ENCODE measurements at places on chromosomes 13 and 19.
A peak's percentile ranks its signal among the peaks of the same experiment; 100 is the strongest.

- no peak for DNase-seq
Measured at GRCh38 chr13:55493297-55493696, 1647.4 kb upstream of the PRR20A start.

DNA sequence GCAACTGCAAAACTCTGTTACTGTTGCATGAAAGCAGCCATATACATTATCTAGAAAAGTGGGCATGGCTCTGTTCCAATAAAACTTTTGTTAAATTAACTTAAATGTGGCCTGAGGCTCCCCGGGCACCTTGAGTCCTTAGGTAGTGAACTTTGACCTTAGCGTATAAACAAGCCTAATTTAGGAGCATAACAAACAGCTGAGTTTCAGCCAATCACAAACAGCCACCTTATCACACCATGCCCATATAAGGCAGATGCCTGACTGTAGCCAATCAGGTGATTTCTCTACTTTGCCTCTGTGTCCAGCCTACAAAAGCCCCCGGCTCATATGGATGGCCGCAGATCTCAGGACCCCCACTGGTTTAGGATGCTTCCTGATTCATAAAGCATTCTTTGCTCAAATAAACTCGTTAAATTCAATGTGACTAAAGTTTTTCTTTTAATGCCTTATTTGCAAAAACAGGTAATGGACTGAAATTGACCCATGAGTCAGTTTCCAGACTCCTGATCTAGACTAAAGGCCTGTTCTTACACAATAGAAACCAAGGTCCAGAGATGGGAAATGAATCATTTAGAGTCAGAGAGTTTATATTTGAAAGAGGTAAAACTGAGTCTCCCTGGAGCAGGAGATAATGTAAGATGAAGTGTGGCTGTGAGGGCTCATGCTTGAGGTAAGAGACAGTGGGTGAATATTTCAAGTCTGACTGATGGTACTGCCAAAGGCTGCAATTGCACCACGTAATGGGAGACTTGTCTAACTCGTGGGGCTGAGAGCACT lies 130.2 kb downstream of the FGF9 start:
- no peak for DNase-seq

DNA sequence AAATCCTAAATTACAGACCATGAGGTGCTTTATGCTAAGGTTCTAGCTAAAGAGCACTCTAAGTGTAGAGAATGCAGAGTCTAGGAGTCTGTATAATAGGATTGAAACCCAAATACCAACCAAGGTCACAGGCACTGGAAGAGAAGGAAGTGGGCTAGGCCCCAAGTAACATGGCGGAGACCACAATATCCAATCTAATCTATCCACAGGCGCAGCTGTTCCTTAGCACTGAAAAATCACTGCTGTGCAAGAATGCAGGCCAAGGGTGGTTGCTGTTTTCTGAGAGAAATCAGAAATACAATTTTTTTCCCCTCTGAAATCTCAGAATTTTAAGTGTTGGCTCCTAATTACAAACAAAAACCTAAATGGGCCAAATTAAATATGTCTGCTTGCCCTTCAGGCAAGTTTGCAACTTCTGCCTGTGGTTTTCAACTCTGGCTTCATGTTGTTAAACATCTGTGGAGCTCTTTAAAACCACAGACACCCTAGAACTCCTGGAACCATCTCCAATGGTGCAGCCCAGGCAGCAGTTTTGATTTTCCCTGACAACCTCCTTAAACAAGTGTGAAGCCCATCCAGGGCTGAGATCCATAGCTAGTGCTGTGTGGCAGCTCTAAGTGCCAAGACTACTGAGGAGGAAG lies 6.1 kb downstream of the RANBP3 start:
- DNase-seq = no peak

- no peak for DNase-seq
Measured at GRCh38 chr19:57779220-57779845, 9.9 kb downstream of the ZNF586 start.

- no peak for DNase-seq
Measured at GRCh38 chr13:56134524-56134923, 1006.2 kb upstream of the PRR20A start.

GRCh38 chr13:114046431-114046975 lies 72.6 kb upstream of the C13orf46 start:
- no peak for DNase-seq

DNA sequence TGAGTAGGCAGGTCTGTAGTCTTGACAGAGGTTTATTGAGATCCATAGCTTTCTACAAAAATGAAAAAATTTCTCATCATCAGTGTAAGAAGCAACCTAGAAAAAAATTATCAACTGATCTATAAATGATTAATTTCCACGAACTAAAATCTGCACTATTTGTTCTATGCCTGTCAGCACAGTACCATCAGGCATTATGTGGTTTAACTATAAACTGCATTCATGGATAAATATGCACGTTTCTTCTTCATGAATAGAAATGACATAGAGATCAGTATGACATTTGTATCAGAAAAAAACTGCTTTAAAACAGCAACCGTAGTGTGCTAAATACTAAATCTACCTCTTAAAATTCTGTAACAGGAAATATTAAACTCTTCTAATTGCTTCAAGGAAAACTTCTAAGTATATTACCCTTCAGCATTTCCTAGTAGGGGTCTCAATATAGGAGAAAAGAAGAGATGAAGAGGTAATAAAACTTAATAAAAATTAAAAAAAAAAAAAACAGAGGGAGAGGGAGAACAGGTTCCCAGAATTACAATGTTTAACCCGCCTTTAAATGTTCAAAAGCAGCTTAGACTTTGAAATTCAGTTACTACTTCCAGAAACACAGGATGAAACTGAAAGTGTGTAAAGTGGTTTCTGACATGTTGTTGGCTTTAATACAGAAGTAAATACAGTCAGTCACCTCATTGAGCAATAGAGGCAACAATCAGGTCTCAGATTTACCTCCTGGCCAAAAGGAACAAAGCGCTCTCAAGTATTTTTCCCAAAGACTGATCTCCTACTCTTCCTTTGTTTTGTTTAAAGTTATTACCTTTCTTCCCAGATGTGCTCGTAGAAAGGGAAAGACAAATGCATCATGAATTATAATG lies 144.4 kb downstream of the DIAPH3 start:
- DNase-seq = no peak

- DNase-seq = no peak
Measured at GRCh38 chr13:71300602-71301001, 566.4 kb downstream of the DACH1 start.

DNA sequence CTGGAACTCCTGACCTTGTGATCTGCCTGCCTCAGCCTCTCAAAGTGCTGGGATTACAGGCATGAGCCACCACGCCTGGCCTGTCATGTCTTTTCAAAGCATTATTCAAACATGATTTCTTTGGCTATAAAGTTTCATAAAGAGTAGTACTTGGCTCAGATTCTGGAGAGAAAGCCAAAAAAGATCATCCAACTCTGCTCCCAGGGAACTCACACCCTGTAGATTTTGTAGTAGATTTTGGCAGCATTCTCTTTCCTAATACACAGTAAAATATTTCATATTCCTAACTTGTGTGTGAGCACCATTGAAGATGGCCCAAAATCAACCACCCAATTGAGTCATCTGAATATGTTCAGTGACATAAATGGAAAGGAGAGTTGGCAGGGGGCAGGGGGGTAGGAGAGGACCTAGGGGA lies 48.4 kb downstream of the CAB39L start:
- DNase-seq = no peak

DNA sequence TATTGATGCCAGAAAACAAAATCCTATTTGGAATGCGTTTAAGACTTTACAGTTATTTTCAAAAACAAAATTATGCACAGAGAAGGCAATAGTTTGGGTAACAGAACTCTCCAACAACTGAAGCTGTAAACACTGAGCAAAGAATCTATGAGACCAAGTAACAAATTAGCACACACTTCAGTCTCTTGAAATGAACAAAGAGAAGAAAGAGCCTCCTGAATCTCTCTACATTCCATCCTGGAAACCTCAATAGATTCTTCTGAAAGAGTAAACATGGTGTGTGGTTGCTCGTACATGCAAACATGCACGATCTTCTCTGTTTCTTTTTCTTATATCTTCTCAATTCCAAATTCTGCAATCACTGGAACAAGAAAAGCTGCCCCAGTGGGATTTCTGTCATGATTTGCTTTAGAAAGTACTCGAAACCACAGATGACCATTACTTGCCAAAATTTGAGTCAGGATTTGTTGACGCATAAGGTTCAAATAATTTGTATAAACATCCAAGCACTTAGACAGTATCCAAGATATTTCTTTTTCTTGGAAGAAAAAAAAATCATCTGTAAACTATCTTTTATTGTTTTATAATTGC lies 137.9 kb upstream of the DACH1 start:
- DNase-seq = no peak

- no peak for DNase-seq
Measured at GRCh38 chr19:13051557-13052165, 51.0 kb downstream of the LYL1 start.

GRCh38 chr19:43446746-43447489 lies 18.5 kb downstream of the LYPD3 start:
- DNase-seq = peak; percentile 52

- DNase-seq = no peak
Measured at GRCh38 chr13:83780227-83780626, 102.0 kb downstream of the SLITRK1 start.

DNA sequence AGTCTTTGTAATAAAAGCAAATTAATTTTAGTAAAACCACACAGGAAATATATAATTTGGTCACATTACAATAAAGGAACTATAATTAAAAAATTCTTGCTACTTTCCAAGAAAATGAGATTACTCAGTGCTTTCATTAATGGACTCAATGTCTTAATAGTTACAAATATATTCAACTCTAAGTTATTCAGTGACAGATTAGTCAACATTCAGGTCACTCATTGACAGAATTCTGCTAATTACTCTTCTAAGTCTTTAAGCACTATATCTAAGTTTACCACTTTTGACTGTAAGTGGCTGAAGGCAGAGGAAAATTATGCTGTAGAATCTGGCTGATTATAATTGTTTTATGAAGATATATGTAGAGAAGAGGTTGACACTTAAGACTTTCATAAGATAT lies 1365.0 kb downstream of the EFNB2 start:
- DNase-seq = no peak

- DNase-seq = peak; percentile 36
Measured at GRCh38 chr19:1811942-1812425, at the start of gene ATP8B3. TSS of gene ATP8B3 (minus strand) at chr19:1812276. CDS start at chr19:1811736, 540 bp downstream.

- no peak for DNase-seq
Measured at GRCh38 chr13:95643571-95643935, 953 bp downstream of the DZIP1 start.

GRCh38 chr13:81990652-81991051 lies 1649.7 kb upstream of the SPRY2 start:
- DNase-seq = no peak

GRCh38 chr13:73989244-73989843 lies 144.9 kb downstream of the KLF12 start:
- DNase-seq = no peak

DNA sequence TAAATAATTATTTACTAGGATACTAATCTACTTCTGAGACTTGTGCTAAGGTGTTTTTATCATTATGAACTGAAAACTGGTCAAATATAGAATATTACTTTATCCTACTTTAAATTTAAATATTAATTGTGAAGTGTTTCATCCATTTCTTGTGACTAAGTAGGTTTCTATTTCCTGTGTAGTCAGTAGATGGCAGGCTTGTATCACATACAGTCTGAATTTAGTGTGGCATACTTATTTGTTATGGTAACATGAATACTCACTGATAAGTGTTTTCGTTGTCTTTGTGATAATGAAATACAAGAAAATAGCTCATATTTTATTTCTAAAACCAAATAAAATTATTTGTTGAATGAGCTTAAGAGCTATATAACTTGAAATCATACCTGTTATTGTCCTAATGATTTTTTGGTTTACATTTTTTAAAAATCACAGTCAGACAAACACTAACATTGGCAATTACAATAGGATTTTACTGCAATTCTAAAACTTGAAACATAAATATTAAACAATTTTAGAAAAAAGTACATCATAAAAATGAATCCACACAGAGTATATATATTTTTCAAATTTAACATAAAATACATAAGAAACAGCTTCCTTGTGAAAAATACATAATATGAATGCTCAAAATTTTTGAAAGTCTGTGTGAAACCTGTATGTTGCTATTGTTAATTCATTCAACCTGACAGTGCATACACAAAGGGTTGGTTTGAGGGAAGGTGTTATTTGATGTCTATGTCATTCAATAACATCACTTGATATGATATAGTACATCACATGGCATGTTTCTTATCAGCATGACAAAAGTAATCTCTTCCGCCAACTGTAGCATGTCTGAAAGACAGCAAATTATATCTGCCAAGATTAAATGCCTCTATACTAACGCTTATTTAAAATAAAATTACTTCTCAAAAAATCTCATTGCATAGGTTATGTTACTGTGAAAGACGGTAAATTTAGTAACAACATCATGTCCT lies 904.8 kb upstream of the PCDH20 start:
- no peak for DNase-seq

DNA sequence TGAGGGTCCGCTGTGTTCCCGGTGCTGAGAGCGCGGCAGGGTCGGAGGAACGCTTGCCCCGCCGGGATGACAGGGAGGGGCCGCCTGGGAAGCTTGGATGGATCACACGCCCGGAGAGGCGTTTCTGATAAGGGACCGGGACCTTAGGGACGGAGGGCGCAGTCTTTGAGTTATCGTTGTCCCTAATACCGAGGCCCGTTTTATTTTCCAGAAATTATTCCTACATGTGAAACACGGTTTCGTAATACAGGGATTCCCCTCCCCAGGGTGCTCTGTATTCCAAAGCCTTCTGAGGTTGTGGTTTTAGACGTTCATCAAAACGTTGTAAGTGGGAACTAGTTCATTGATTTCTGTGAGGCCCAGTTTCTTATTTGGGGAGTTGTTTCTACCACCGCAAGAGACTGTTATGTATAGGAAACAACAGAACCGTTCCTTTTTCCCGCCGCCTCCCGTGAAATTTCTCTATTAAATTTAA lies 752 bp downstream of the PDCD5 start:
- DNase-seq = no peak

- no peak for DNase-seq
Measured at GRCh38 chr13:50991579-50992521, 82.3 kb downstream of the RNASEH2B start.

DNA sequence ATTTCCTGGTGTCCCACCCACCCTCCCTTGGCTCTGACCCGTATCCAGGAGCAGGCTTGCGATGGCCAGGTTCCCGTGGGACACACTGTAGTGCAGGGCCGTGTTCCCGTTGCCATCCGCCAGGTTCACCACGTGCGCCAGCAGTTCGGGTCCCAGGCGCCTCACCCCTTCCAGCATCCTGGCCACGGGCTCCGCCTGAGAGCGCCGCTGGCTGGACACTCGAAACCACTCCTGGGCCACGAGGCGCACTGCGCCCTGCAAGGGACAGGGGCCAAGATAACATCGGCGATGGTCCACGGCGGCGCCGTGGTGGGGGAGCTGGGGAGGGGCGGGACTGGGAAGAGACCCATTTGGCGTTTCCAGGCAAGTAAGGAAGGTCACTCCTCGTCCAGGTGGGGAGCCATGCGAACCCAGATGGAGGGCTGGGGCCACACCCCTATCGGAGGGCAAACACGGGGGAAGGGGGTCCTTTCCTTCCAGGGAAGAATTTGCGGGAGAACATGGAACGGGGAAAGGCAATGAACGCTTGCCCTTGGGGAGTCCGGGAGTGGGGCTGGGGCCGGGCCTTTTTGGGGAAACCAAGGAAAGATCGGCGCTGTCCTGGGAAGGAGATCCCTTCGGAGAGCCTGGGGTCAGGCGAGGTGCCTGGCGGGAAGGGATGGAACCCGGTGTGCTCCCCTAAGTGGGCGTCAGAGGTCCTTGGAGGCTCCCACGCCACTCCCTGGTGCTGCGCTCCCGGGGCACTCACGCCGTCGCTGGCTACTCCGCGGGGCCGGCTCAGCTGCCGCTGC lies 9.9 kb downstream of the KANK3 start:
- DNase-seq = no peak

- DNase-seq = no peak
Measured at GRCh38 chr13:101988140-101988539, 413.7 kb downstream of the FGF14 start.

- no peak for DNase-seq
Measured at GRCh38 chr19:2273356-2274184, 8.4 kb downstream of the PEAK3 start.
